Stimulated activated CD8-positive, alpha-beta memory T cell treated with anti-CD3 and anti-CD28 coated beads, Interleukin-7, amount 100 ng/mL, for 1 hour (primary cell): ENCODE measurements at places on chromosomes 6 and 20.

GRCh38 chr6:111353912-111354462, 129.0 kb downstream of the REV3L start:
- no peak for DNase-seq

DNA sequence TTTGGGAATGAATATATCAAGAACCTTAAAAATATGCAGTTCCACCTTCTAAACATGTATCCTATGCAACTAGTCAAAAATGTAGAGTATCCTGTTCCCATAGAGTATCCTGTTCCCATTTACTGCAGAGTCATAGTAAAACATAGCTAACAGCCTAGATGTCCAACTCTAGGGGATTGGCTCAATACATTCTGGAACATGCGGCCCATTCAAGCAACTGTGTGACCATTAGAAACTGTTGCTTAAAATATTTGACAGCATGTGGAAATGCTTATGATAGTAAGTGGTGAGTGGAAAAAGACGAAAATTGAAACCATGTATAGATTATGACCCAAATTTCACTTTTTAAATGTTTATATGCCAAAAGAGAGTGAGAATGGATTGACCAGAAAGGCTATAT, 11.2 kb downstream of the FOXP4 start:
- DNase-seq, result no peak

DNA sequence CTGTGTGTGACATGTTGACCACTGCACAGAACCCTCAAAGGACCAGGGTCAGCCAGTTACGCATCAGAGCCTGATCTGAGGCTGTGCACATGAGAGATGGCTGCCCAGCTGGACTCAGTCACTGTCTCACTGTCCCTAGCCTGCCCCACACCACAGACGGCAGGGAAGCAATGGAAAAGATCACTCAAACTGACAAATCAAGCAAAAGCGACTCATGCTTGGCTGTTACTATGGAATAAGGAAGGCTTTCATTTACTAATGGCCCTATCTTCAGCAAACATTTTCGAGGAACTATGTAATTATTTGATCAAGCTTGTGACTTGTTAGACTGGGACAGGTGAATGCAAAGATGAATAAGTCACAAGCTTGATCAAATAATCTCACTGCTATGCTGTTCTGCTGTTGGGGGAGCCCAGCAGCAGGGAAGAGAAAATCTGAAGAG, 137.0 kb downstream of the SLC23A2 start:
- DNase-seq, result no peak

DNA sequence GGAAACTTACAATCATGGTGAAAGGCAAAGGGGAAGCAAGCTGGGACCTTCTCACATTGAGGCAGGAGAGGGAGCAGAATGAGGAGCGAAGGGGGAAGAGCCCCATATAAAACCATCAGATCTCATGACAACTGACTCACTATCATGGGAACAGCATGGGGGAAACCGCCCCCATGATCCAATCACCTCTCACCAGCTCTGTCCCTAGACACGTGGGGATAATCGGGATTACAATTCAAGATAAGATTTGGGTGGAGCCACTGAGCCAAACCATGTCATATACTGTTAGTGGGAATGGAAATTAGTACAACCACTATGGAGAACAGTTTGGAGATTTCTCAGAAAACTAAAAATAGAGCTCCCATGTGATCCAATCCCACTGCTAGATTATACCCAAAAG, 163.7 kb downstream of the MANEA start:
- DNase-seq, result no peak

- no peak for DNase-seq
These were observed 153.5 kb upstream of the OGFRL1 start for GRCh38 chr6:71134929-71135642.

DNA sequence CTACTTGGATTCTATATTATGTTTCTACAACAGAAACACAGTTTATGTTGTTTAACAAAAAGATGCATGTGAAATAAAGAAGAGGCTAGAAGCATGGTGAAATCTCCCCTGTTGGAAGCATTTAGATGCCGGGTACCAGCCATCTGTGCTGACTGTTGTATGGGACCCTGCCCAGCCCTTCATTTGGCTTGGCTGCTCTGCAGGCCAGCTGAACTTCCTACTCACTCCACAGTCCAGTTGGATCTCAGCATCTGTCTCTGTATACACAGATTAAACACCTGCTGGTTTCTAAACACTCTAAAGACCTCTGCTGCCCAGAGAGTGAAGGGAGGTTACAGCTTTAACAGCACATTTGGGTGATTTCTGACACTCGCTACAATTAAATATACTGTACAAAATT, 228.3 kb downstream of the SLC35F1 start:
- DNase-seq, result no peak

DNA sequence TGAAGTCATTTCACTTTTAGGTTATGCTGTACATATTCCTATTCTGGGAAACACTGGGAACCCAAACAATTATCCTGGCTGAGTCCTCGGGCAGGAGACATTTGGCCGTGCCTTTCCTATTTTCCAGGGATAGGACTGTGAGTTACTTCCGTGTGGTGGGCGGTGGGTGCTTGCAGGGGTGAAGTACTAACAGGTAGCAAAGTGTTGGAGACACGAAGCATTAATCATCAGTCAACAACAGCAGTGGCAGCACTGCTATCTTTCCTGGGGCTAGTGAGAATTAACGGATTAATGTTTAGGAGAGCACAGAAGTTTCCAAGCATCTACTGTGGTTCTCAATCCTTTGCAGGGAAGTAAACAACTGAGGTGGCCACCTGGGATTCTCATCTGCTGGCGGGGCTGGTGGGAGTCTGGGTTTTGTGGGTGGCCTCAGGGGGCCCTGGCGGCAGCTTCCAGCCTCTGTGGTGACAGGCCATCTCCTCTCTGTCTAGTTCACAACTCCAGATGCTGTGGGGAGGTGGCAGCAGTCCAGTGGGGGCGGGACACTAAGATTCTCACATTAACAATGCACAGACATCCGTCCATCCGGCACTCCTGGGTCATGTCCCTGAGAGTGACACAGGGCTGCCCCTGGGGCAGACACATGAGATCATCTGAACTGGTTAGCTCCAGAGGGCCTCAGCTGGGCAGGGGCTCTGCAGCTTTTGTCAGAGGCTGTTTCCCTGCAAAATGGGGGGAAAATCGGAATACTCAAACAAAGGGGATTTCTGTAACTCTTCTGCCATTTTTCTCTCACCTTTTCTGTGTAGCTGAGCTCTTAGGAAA, 90.9 kb downstream of the GJA10 start:
- no peak for DNase-seq

GRCh38 chr6:44561832-44562665, 174.5 kb downstream of the CDC5L start:
- DNase-seq, result no peak

- DNase-seq, result no peak
These were observed 904 bp downstream of the MDFI start for GRCh38 chr6:41638935-41639808.

DNA sequence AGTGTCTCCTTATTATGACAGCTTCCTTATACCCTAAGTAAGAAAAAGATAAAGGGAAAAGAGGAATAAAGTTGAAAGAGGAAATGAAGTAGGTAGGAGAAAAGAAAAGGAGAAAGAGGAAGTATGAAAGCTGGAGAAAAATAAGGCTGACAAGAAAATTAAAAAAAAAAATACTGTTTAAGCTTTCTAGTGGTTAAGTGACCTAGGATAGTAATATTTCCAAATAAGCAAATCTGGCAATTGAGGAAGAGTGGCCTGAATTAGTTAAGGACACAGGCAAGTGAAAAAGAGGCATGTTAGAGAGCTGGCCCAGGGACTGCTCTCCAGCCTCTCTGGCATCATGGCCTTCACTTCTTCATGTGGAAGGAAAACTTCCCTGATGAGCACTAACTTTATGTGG, 76.5 kb upstream of the ADGRF1 start:
- no peak for DNase-seq

DNA sequence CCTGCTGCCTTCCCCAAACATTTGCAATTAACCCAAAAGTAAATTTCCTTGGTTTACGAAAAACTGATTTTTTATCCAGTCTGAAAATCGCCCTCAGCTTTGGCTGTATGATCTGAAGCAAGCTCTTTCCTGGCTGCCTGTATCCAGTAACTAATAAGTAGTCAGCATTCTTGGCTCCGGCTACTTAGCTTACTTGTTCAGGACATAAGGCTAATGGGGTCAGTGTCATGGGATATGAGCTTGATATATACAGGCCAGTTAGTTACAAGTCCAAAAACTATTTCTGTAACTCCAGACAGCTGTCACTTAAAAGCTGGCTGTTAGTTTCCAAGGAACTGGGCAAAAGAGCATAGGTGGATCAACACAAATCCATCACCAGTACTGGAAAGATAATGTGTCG, 56.2 kb downstream of the KHDC1L start:
- DNase-seq, result no peak

- DNase-seq, result no peak
These were observed 74.8 kb upstream of the SHLD1 start for GRCh38 chr20:5675103-5676091.

- DNase-seq, result no peak
These were observed 6.6 kb downstream of the TRAM2 start for GRCh38 chr6:52570291-52570700.

DNA sequence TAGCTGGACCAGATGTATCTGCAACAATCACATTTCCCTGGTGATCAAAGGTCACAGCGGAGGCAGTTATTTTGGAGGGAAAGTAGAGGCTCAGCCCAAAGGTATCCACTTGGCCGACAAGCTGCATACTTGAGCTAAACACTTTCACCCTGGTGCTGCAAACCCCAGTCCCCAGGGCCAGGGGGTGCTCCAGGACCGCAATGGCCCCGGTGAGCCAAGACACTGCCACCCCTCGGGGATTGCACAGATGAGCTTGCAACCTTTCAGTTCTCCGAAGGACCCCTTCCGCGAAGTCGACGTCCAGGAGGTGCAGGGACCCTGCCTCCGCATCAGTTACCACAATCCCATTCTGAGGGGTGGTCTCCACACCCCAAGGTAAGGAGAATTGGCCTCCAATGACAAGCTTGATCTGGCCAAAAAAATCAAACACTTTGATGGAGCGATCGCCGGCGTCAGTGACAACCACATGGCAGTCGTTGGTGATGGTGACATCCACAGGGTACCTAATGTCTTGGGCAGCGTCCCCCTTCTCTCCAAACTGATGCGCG, 823 bp downstream of the NHLRC1 start:
- DNase-seq, result no peak

DNA sequence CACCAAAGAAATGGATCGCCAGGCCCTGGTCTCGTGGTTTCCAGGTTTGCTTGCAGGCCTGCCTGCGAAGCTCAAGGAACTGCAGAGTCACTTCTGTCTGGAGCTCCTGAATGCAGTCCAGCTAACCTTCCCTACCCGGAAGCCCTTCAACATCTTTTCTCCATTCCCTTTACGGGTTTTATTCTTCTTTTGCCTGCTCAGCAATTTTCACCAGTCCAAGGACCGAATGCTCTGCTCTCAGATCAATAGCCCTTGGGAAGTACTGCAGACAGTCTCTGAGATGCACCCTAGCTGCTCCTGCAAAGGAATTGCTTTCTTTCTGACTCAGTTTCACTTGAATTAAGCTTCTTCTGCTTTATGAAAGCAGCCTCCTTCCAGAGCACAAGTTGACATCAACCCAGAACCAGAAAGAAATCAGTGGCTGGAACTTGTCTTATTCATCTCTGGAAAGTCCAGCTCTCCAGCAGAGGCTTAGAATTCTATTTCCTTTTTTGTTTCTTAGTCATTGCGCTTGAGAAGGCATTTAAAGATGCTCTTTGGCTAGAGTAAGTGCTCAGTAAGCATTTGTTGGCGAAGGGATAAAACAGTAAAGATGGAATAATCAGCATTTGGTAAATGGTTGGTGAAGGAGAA, 18.7 kb upstream of the YWHAB start:
- no peak for DNase-seq

DNA sequence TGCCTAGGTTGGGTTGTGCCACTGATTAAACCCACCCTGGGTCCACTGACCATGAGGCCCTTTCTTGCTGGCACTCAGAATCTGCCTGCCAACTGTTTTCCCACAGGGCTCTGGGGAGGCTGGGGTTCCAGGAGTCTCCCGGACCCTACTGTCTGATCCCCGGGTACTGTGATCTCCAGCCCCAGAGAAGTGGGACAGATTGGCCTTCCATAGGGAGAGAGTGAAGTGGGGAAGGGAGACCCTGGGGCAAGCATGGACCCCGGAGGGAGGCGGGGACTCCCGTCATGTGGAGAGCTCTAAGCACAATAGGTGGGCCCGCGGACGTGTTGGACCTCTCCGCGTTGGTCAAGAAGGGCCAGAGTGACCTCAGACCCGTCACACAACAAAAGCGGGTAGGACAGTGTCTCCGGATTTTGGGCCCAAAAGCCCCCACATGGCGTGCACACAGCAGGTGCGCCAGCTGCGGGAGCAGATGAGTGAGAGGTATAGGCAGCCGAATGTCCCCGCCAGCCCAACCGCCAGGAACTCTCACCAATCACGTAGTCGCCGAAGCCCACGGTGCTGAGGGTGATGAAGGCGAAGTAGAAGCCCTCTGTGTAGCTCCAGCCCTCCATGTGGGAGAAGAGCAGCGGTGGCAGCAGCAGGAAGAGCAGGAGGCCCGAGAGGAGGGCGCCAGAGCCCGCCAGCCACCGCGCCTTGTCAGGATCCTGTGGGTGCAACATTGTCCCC, 10.6 kb downstream of the KCNK17 start:
- no peak for DNase-seq

DNA sequence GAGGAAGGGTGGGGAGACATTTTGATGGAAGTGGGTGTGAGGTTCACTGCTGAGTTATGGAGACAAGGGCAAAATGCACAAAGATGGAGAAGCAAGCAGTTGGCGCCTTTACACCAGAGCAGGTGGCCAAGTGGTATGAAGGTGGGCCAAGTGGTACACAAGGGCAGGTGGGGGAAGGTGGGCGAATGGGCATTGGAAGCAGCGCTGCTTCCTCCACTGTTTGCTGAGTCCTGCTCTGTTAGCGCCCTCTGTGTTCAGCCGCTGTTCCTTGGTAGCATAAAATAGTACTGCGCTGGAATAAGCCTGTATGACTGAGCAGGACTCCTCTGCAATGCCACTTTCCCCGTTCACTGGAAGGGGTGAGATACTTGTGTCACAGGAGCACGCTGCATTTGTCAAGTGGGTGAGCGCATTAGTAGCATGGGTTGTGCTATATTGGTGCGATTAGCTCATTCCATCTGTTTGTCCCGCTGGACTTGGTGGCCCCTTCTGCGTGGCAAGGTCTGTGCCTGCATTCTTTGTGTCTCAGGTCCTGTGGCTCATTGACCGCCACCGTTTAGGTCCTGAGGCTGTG, 116.4 kb downstream of the TOX2 start:
- DNase-seq, result no peak

DNA sequence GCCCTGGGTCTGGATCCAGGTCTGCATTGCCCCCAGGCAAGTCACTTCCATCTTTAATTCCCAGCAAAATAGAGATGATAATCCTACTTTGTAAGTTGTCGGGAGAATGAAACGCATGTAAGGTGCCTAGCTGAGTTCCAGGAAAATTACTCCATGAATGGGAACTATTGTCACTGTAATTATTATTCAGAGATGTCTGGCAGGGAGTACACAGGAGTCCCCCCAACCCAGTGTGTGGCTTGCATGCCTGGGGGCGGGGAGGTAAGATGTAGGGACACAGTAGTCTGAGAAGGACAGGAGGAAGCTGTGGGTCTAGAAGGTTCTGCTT, 85.4 kb downstream of the CD40 start:
- no peak for DNase-seq

- no peak for DNase-seq
These were observed 117.7 kb downstream of the RPS12 start for GRCh38 chr6:132931936-132932514.
